ENCODE measurements at places on chromosomes 2 and 18.

GRCh38 chr2:23452853-23453420 is 68.0 kb downstream of the KLHL29 start:
- DNase-seq, result no peak

- no peak for DNase-seq
These were observed 281.0 kb upstream of the HS6ST1 start for GRCh38 chr2:128599700-128600099.

- DNase-seq, result no peak
These were observed 301.6 kb downstream of the SLC8A1 start for GRCh38 chr2:40150266-40150665.

GRCh38 chr2:32553829-32554432 is 73.9 kb upstream of the TTC27 start:
- DNase-seq, result no peak

DNA sequence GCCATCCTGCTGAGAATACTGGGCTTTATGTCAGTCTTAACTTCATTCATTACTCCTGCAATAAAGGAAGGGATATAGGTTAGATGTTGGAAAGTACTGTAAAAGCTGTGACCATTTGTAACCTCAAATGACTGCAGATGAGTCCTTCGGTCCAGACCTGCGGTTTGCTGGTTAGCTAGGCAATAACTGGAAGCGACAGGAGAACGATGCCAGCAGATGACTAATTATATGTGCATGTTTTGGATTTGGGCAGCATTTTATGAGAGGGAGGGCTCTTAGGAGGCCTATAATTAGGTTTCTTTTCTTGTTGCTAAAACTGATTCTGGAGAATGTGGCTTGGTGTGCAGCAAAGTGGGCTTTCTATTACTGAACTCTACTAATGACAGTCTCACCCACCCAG is 205.6 kb downstream of the TMEM182 start:
- no peak for DNase-seq

DNA sequence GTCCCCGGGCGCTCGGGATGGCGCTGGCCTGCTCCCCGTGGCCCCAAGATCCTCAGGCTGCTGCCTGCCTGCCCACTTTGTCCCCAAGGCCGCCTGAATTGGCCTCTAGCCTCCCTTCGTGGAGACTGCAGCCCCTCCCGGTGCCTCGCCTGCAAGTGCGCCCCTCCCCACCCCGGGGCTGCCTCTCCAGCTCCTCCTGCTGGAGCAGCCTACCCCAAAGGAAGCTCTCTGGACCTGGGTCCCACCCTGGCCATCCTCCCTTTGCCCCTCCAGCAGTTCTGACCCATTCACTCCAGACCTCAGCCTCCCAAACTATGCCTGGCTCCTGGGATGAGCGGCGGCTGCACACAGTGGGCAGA is 6.2 kb downstream of the ESPNL start:
- DNase-seq, result no peak

DNA sequence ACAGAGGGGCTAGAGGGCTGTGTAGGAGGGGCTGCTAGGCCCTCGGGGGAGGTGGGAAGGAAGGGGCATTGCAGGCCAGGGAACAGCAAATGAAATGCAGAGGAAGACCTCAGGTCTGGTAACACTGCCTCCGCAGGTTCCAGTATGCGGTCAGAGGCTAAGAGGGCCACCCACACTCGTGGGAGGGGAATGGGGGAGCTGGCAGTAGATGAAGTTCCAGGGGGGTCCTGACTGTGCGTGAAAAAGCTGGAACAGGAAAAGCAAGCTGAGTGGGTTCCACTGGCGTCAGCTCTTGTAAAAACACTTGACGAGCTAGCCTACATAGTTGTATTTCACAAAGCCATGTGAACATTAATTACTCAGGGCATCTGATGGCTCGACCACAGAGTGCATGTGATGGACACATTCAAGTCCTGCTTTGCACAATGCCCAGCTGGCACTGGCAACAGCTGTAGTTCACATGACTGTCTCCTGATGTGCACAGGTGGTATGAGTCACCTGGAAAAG is 29.0 kb upstream of the PTPN4 start:
- no peak for DNase-seq

GRCh38 chr2:32772638-32773447 is 145.0 kb downstream of the TTC27 start:
- no peak for DNase-seq

GRCh38 chr18:59788791-59789106 is 91.5 kb upstream of the CCBE1 start:
- DNase-seq, result no peak

DNA sequence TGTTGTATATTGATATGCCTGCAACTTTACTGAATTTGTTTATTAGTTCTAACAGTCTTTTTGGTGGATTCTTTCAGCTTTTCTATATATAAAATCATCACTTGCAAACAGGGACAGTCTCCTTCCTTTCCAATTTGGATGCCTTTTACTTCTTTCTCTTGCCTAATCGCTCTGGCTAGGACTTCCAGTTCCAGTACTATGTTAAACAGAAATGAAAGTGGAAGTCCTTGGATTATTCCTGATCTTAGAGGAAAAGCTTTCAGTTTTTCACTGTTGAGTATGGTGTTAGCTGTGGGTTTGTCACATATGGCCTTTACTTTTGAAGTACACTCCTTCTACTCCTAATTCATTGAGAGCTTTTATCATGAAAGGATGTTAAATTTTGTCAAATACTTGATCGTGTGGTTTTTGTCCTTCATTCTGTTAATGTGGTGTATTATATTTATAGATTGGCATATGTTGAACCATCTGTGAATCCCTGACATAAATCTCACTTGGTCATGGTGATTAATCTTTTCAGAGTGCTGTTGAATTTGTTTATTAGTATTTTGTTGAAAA is 52.9 kb downstream of the REL start:
- no peak for DNase-seq

GRCh38 chr2:122150524-122151280 is 395.3 kb downstream of the TSN start:
- DNase-seq, result no peak

GRCh38 chr2:12534646-12535263 is 182.0 kb upstream of the TRIB2 start:
- DNase-seq, result no peak

- DNase-seq, result no peak
These were observed 158.7 kb upstream of the CCDC150 start for GRCh38 chr2:196480653-196481323.

DNA sequence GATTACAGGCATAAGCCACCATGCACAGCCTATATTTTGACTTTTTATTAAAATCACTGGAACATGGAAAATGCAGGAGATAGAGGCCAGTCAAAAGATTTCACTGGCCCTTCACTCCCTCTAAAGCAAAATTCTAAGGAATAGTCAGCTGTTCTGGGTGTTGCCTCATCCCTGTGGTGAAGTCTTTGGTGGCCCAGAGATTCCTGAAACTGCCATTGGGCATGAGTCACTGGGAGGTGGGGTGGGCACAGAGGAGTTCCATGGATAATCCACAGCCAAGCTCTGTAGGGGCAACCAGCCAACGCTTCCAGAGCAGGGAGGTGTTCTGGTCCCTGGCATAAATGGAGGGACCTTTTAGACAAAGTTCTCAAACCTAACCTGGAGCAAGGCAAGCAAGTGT is 89.7 kb upstream of the TTC39C start:
- no peak for DNase-seq

GRCh38 chr2:189798312-189799029 is 14.2 kb downstream of the PMS1 start:
- no peak for DNase-seq

DNA sequence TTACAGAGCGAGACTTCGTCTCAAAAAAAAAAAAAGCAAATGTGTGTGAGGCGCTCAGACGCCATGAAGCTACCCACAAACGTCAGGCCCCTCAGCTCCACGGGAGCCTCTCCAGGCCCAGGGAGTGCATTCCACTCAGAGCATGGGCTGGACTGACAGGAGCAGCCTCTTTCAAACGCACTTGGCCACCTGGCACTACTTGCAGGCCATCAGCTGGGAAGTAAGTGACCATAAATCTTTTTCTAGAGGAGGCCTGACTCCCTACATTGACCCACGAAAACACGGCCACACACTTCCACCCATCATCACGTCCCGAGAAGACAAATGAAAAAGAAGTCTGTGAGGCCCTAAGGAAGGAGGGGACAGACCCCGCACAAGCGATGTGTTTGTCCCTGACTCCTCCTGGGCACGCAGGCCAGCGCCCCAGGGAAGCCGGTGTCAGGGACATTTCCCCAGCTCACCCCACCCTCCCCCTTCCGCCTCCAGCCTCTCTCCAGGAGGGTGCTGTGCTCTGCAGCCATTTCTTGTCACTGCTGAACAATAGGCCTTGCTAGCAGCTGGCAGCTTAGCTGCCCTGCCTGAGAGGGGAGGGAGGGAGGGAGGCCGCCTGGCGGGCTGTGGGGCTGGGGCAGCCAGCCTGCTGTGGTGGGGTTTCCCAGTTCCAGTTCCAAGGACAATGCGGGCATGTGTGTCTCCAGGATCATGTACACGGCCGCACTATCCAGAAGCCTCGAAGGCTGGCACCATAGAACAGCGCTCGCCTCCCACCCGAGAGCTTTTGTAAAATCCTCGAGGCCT is 26.6 kb downstream of the SERTAD2 start:
- no peak for DNase-seq

- no peak for DNase-seq
These were observed 16.6 kb downstream of the HJURP start for GRCh38 chr2:233837694-233838229.

- no peak for DNase-seq
These were observed 32.4 kb upstream of the TMEM131 start for GRCh38 chr2:98028101-98028561.

DNA sequence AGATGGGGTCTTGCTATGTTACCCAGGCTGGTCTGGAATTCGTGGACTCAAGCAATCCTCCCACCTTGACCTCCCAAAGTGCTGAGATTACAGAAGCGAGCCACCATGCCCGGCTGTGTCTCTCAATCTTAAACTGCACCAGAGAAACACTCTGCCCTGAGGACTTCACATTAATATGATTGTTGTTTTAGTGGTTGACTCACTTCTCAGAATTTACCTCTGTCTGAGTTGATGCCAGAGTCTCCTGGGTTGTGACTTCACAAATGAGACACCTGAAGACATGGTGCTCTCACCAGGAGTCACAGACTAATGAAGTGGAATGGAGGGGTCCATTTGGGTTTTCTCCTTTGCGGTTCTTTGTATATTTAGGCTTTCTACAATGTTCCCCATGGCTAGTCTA is 61.0 kb upstream of the TGIF1 start:
- no peak for DNase-seq

GRCh38 chr2:217394510-217395351 is 534.9 kb upstream of the TNP1 start:
- no peak for DNase-seq

DNA sequence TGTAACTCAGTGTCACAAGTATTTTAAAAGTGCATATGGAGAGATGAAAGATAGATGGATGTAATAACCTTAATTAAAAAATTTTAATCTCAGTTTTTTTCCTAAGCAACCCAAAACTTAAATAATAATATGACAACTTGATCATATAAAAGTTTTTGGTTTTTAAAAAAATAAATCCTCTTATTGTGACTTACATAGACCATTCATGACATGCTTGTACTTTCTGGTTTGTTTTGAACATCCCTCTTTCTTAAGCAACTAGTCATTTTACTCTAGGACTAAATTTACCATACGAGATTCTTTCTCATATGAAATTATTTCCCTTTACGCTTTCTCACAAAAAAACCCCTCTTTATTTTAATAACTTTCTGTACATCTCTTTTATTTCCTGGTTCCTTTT is 6.5 kb upstream of the PLA2R1 start:
- DNase-seq, result no peak

- no peak for DNase-seq
These were observed 38.7 kb downstream of the RPL31 start for GRCh38 chr2:101040761-101041160.

GRCh38 chr2:233152541-233152940 is 92.4 kb downstream of the INPP5D start:
- DNase-seq, result no peak
